Natural killer cell treated with Interleukin-12 subunit alpha and Interleukin-12 subunit beta and Interleukin-15 and Interleukin-18, amount 100 ng/mL, for 72 hours (primary cell): ENCODE measurements at places on chromosomes 7 and 10. TPM values are rescaled to one million over a fixed set of nuclear protein-coding genes. Genes with fewer than 3 reads are reported as not detected.

Gene C1QL3
- not detected for total RNA-seq

Gene POU6F2
- total RNA-seq = 0.28 TPM

Gene PVRIG
- 43.9 TPM for total RNA-seq

Gene CPA2
- total RNA-seq = not detected

Gene CALHM3
- not detected for total RNA-seq

Gene AOAH
- total RNA-seq = 136 TPM

Gene CALCR
- total RNA-seq = not detected

Gene NEUROG3
- not detected for total RNA-seq

GRCh38 chr7:142488842-142489241 is 231.0 kb upstream of the PRSS58 start:
- DNase-seq = no peak

DNA sequence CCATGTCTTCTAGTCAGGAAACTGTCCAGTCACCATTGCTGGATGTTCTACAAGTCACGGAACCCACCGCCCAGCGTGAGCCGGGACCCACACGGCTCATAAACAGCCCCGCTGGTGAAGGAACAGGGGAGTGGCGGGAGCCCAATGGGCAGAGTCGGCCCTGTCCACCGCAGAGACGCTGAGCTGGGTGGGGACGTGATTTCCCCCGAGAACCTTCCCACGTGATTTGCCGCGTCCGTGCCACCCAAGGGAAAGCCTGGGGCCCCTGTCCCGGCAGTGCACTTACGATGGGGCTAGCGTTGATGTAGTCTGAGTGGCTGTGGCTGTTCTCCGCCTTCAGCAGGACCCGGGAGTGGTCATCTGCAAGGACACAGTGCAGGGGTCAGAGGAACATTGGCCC is 266.9 kb downstream of the DNAJB6 start:
- no peak for DNase-seq

- no peak for DNase-seq
These were observed 238.6 kb downstream of the WDR37 start for GRCh38 chr10:1294748-1295147.

DNA sequence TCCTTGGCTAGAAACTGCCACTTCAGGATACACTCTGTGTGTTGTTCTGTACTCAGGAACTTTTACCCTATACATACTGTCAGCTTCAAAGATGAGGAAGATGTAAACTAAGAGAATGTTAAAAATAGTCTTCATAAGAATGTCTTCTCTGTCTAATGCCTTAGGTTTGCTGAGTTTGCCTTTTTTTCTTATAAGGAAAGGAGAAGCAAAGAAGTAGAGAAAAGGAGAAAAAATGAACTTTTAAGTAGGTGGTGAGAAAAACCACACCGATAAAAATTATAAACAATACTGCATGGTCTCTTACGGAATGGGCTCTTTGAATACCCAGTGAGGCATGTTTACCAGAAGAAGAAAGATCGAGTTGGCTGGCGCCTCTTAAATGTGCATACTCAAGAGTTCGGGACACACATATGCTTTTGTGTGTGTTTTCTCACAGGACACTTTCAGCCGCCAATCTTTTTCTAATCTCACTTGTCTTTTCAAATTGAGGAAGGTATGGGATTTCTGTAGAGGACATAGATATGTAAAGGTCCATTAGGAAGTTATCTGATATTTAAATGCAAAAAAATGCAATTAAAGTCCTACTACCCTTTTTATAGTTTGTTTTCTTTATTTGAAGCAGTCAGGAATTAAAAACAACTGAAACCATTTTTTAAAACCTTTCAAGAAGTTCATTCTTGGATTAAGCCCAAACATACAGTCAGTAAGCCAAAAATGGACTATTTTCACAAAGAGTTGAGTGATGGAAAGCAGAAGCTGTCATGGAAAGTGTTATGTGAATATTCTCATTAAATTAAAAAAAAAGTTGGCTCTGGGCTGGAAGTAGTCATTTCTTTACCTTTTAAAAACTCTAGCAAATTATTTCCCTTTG is 100.6 kb upstream of the MDFIC start:
- DNase-seq = no peak

DNA sequence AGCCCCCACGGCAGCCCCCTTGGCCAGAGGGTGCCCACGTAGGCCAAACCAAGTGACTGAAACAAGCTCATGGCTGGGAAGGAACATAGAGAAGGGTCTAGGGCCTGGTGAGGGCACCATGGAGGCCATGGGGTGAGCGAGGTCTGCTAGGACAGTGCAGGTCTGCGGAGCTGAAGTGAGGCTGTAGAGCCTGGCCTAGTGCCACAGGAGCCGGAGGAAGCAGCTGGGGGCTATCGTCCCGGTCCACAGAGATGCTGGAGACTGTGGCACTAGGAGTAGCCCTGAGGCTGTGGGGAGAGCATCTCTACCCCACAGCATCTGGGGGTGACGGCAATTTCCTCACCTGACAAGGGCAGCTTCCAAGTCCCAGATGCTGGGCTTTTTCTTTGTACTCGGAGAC is 150.3 kb downstream of the ZNF22 start:
- no peak for DNase-seq

DNA sequence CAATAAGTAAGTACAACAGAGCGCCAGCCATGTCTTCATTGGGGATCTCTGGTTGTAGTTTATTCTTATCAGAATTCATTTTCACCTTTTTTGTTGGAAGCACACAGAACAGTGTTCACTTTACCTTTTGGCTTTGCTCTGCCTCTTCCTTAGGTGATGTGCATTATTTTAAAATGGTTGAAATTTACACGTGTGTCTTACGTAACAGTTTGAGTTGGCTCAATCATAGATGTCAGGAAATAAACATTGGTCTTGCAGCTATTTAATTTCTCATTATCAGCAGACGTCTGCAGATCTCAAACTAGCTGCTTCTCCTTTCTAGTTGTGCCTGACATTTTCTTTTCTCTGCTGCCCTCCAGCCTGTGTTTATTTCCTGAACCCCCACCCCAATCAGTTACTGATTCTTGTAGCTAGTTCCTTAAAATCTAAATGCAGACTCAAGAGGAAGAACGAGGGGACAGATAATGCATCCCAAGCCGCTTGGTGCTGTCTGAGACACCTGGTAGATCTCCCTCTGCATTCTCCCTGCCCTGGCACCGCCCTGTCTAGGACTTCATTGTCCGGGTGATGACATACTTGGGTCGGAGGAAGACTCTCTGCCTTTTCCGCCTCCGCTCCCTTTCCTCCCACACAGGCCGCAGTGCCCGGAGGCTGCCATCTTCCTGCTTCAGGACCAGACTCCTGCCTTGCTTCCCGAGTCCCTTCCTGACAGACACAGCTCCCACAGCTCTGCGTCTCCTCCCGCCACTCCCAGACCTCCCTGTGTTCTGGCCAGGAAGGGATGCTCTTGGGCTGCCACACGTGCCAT is 108.2 kb downstream of the ANKRD61 start:
- DNase-seq = no peak

GRCh38 chr7:30148951-30149459 is 14.2 kb downstream of the MTURN start:
- DNase-seq = no peak

- no peak for DNase-seq
These were observed 104.9 kb upstream of the FAM180A start for GRCh38 chr7:135853499-135853898.

DNA sequence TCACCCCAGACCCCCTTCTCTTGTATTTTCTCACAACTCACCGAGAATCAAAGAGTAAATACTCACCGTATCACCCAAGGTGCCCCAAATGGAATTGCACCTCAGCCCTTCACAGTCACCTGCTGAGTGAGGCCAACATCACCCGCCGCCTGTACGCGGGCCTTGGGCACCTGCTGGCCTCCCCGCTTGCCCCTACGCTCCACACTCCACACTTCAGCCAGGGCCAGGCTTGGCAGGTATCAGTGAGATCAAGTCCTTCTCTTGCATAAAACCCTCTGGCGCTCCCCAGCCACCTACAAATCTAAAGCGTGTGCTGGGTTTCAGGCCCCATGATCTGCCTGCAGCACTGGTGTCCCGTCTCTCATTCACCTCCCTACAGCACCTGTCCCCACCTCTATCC is 300.6 kb downstream of the GFRA1 start:
- DNase-seq = no peak

GRCh38 chr7:143279186-143280098 is 5.3 kb upstream of the TMEM139 start:
- DNase-seq = no peak

GRCh38 chr10:10294184-10294880 is 723.3 kb upstream of the CELF2 start:
- DNase-seq = no peak

DNA sequence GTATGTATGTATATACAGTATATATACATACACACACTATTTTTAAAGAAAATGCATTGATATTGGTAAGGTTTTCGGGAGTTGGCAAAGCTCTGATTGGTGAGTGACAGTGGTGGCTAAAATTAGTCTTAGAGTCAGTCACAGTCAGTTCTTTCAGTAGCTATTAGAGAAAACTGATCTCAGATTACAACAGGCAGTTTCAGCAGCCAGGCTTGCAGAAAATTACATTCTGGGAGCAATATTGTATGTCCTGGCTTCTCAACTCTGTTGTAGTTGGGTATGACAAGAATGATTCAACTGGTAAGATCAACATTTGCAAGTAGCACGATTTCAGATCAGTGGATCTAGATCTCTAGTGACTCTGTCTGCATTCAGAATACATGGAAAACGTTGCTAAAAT is 897.9 kb upstream of the AUTS2 start:
- no peak for DNase-seq

GRCh38 chr10:64040781-64041180 is 519.6 kb downstream of the REEP3 start:
- DNase-seq = no peak

GRCh38 chr7:28536259-28536658 is 123.9 kb downstream of the CREB5 start:
- no peak for DNase-seq

- no peak for DNase-seq
These were observed 26.2 kb downstream of the PPP3CB start for GRCh38 chr10:73469579-73469978.

- no peak for DNase-seq
These were observed 381.1 kb upstream of the SEMA3D start for GRCh38 chr7:85567983-85568382.

DNA sequence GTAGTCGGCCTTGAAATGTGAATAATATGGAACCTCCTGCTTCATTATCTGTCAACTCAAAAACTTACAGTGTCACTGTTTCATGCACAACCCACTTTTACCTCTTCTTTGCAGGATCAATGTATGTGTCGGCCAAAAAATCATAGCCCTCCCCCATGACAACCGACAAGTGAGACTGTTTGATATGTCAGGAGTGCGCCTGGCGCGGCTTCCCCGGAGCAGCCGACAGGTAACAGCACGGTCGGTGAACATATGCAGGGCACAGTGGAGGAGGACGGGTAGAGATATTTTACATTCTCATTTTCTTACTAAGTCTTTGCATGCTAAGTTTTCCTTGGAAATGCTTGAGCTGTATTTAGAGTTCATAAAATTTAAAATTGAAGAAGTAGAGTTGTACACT is 68.6 kb downstream of the WDR37 start:
- no peak for DNase-seq

- DNase-seq = no peak
These were observed 22.9 kb downstream of the CRHR2 start for GRCh38 chr7:30659312-30659711.

DNA sequence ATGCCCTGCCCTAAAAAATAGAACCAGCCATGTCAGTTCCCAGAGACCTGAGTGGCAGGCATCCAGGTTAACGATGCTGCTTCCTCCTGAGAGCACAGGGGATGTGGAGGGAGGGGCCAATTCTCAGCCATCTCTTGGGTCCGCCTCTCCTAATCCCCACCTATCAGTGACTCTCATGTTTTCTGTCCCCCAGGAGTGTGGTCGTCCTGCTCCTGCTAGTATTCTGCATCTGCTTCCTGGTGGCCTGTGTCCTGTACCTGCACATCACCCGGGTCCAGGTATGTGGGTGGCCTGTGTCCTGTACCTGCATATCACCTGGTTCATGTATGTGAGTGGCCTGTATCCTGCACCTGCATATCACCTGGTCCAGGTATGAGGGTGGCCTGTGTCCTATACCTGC is 105.3 kb downstream of the ADCY1 start:
- no peak for DNase-seq

DNA sequence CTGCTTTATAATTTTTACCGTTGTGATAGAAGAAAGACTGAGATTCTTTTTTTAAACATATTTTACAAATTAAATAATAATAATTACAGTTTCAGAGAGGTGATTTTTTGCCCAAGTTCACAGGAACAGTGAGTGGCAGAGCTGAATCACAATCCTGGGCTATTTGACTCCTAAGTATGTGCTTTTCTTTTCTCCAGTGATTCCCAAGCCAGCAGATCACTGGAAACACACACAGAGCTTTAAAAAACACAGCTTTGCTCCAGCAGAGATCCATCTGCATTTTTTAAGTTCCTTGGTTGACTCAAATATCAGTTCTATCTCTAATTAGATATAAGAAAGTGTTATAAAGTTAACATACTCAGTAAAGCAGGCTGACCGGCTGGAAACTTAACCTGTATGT is 69.0 kb downstream of the AHR start:
- no peak for DNase-seq

DNA sequence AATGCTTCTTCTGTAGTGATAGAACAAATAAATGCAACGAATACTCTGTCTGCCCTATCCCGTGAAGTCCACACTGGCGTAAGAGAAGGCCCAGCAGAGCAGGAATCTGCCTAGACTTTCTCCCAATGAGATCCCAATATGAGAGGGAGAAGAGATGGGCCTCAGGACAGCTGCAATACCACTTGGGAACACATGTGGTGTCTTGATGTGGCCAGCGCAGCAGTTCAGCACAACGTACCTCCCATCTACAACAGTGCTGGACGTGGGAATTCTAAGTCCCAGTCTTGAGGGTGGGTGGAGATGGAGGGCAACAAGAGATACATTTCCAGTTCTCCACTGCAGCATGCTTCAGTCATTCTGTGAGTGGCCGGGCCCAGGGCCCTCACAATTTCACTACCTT is 45.8 kb downstream of the FIGNL1 start:
- DNase-seq = no peak

DNA sequence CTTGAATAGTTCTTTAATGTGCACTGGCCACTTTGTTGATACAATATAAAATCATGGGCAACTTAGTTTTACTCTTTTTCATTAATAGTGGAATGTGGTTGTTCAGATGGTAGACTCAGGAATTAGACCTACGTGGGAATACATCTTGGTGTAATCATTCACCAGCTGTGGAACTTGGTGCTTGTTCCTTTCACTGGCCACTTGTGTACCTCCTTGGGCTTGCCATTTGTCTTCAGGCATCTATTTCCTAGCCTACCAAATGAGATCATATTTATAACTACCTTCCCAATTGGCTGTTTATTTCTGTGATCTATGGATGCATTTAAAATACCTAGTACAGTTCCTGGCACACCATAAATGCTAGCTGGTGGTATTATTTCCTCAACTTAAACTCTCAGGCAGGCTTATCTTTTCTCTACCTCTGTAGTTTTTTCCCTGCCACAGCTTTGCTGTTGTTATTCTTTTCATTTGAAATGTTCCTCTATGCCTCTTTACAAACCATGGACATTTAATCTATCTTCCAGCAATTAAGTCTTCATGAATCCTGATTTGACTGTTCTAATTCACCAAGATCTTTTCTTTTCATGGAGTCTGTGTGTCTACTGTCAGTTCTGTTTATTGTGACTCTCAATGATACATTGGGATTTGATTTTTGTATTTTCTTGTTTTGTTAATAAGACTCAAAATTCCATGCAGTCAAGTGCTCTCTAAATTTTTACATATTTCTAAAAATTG is 113.0 kb downstream of the ADAM22 start:
- DNase-seq = no peak

GRCh38 chr10:84783909-84784308 is 455.5 kb downstream of the CCSER2 start:
- no peak for DNase-seq
